ENCODE measurements at places on chromosomes 5 and 9.

DNA sequence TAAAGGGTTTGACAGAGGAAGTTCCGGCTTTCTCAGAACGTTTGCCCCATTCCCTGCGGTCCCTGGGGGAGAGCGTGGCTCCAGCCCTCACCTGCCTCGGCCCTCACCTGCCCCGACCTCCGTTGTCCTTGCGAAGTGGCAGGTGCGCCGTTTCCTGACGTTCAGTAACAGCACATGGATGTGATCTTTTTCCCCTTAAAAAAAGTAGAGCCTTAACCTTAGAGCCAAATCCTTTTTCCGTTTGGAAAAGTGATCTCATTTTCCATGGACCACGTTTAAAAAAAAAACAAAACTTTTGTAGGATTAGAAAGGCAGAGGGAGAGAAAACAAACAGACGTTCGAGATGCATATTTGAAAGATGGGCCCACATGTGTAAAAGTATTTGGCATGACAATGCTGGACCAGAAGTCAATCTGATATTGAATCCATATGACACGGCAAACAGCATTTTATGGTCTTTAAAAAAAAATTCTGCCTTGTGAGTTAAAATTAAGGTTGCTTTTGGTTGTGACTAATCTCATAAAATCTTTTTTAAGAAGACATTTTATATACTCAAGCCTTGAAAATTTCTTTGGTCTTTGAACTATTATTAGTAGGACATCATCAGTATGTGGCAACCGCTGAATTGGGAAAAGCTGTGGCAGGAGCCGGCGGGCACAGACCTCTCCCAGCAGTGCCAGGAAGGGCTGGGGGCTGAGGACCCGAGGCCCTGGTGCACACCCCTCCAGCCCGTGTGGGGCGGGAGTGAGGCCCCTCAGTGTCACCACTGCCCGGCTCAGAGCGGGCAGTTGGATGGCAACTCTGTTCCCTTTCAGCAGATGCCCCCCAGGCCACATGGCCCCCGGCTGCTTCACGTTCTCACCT, 42.5 kb upstream of the EXOC3 start:
- no peak for DNase-seq

GRCh38 chr9:17721954-17722353, 143.1 kb downstream of the SH3GL2 start:
- DNase-seq: no peak

- no peak for DNase-seq
These were observed 19.6 kb downstream of the TCERG1 start for GRCh38 chr5:146466521-146467349.

- no peak for DNase-seq
These were observed 955 bp downstream of the CDH6 start for GRCh38 chr5:31194468-31194813.

DNA sequence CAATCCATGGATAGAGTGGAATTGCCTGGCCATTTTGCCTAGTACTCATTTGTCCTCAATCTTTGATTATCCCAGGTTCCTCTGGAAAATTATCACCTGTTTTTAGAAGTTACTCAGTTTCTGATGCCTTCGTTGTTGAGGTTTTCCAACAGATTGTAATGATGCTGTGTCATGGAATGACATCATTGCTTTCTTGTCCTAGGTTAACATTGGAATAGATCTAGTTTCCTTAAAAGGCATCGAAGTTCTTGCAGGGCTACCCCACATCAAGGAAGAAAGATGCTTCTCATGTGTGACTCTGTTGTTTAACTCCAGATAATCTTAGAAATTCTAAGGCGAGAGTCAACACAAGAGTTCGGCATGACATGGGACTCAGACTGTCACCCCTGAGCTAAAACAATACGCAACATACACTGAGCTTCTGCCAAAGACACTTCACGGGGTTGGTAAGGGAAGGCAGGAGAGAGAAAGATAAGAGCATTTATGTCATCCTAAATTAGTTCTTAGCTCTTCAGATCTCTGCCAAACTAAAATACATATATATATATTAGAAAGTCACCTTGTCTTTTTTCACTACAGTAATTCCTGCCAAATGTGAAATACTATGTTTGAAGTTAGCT, 293.2 kb upstream of the WWC1 start:
- no peak for DNase-seq
